ENCODE measurements at places on chromosomes 2 and 18. TPM values are rescaled to one million over a fixed set of nuclear protein-coding genes. Genes with fewer than 3 reads are reported as not detected.
A peak's percentile ranks its signal among the peaks of the same experiment; 100 is the strongest.

GRCh38 chr18:64165906-64166305, 17.0 kb upstream of the LINC00305 start:
- H3K4me1 ChIP-seq, result no peaks in the 10 kb centered on the region
- no peak overlapping the region for H3K27ac ChIP-seq
- H3K27me3 ChIP-seq, result no peaks in the 10 kb centered on the region
- no peak overlapping the region for H3K4me3 ChIP-seq
- no peaks in the 10 kb centered on the region for H3K36me3 ChIP-seq

- no peak for DNase-seq
- no peak overlapping the region for H3K27ac ChIP-seq
- no peaks in the 10 kb centered on the region for H3K27me3 ChIP-seq
- H3K4me3 ChIP-seq, result no peak overlapping the region
- H3K36me3 ChIP-seq, result no peaks in the 10 kb centered on the region
Observed at GRCh38 chr2:14363976-14364375, 268.5 kb upstream of the LRATD1 start.

DNA sequence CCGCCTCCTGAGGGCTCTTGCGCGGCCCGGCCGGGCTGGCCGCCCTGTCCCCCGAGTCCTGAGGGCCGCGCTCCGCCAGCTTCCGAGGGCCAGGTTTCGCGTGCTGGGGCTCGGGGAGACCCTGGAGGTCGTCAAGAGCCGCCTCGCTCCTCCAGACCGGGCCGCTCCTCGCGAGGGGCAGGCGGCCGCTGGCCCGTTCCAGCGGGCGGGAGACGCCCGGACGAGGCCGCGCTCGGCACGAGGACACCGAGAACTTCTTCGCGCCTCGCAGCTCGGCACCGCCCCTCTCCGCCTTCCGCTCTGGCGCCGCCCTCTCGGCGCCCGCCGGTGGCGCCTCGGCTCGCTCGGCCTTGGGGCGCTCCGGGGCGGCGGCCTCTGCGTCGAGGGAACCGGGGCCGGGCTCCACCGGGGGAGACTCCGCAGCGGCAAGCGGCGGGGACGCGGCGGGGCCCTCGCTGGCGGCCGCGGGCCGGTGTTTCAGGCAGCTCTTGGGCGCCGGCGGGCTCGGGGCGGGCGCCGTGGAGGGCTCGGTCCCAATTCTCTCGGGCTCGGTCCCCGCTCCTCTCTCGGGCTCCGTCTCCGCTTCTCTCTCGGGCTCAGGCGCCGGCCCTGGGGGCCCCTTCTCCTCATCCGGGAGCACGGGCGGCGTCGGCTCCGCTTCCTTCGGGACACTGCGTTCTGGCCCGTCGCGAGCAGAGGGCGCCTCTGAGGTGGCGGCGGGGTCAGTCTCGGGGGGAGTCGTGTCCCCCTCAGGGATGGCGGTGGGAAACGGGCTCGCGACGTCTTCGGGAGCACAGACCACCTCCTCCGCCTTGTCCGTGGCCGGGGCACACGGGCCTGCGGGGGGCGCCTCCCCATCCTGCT, 91.6 kb upstream of the MGAT4A start:
- peak overlapping the region; percentile 59 for H3K4me3 ChIP-seq
- DNase-seq, result peak; percentile 58
- H3K36me3 ChIP-seq, result peaks cover 3% of the 10 kb centered on the region
- H3K4me1 ChIP-seq, result peaks cover 25% of the 10 kb centered on the region

DNA sequence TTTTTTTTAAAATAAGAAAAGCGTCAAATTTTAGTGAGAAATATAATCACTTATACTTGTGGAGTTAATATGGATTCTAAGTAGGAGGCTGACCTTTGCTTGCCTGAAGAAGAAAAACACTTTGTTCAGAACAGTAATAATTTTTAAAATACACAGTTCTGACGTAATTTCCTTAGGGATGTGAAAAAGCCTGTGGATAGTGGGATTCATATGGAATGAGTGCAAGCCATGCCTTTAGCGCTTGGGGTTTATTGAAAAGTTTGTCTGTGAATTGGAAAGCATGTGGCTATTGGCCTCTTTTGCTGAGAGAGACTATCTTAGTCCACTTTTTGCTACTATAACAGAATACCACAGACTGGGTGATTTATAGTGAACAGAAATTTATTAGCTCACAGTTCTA, 151.3 kb downstream of the CCDC85A start:
- H3K27ac ChIP-seq, result no peak overlapping the region
- H3K4me1 ChIP-seq, result no peaks in the 10 kb centered on the region

GRCh38 chr18:76507830-76508385, 12.9 kb upstream of the ZNF516 start:
- no peak overlapping the region for H3K4me3 ChIP-seq
- H3K27ac ChIP-seq, result no peak overlapping the region
- H3K4me1 ChIP-seq, result no peaks in the 10 kb centered on the region

GRCh38 chr18:22559414-22560274, 141.9 kb upstream of the CTAGE1 start:
- H3K4me3 ChIP-seq, result no peak overlapping the region
- H3K27ac ChIP-seq, result no peak overlapping the region
- H3K27me3 ChIP-seq, result peaks cover 45% of the 10 kb centered on the region
- DNase-seq, result no peak

- no peak overlapping the region for H3K4me3 ChIP-seq
- no peak for DNase-seq
- H3K27me3 ChIP-seq, result no peaks in the 10 kb centered on the region
- H3K27ac ChIP-seq, result no peak overlapping the region
- no peaks in the 10 kb centered on the region for H3K4me1 ChIP-seq
Observed at GRCh38 chr18:476251-476664, 24.2 kb downstream of the COLEC12 start.

DNA sequence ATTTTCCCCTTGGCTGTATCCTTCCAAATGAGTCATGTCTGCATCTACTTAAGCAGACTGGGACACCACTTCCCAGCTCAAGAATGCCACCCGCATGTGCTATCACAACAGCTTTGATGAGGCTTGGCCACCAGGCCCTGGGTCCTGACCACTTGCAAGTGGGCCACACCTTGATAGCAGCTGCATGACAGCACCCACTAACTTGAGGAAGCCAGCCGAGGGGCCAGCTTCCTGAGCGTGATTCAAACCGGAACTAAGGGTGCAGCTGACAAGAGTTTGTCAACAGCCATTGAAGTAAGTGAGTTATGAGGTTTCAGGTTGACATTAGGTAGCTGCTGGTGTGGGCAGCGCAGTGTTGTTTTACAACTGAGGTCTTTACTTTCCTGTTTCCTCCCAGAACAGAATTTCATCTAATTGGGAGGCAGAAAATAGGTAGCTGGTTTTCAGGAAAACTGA, 54.4 kb downstream of the EPHA4 start:
- H3K27ac ChIP-seq, result no peak overlapping the region
- peaks cover 25% of the 10 kb centered on the region for H3K36me3 ChIP-seq
- H3K27me3 ChIP-seq, result no peaks in the 10 kb centered on the region
- peak; percentile 87 for DNase-seq

DNA sequence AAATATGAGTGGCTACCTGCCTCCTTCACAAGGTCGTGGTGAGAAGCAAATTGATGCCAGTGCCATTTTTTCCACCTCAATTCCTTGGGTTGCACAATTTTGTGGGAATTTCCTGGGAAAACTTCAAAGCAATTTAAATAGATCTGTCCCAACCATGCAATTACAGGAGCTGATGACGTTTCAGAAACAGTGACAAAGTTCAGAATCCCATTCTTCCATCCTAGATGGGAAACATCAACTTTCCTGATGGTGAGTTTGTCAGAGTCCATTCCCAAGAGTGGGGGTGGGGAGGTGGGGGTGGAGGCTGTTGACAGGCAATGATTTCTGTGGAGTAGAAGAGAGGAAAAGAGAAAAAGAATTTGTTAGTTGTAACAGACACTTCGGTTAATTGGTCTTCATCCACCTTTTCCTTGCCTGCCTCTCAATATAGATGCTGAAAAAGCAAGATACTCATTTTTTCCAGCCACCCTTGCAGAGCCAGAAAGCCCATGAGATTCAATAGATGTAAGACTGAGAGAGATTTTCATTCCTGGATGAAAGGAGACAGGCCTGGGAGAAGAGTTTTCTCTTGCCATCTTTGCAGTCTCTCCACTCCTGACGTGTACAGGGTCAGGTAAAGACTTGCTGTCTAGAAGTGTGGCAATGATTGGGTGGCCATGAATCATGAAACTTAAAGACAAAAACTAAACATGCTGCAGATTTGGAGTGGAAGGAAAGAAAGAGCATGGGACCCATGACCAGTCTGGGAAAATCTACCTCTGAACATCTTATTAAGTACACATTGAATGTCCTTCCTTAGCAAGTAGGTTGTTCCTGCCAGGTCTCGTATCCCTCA, 47.3 kb downstream of the SOCS6 start:
- no peaks in the 10 kb centered on the region for H3K4me1 ChIP-seq
- DNase-seq, result no peak
- H3K27ac ChIP-seq, result no peak overlapping the region
- H3K27me3 ChIP-seq, result no peaks in the 10 kb centered on the region
- H3K36me3 ChIP-seq, result no peaks in the 10 kb centered on the region

- no peaks in the 10 kb centered on the region for H3K36me3 ChIP-seq
- peaks cover 1% of the 10 kb centered on the region for H3K4me1 ChIP-seq
- no peak for DNase-seq
Observed at GRCh38 chr2:44668336-44668735, 273.2 kb upstream of the SIX3 start.

DNA sequence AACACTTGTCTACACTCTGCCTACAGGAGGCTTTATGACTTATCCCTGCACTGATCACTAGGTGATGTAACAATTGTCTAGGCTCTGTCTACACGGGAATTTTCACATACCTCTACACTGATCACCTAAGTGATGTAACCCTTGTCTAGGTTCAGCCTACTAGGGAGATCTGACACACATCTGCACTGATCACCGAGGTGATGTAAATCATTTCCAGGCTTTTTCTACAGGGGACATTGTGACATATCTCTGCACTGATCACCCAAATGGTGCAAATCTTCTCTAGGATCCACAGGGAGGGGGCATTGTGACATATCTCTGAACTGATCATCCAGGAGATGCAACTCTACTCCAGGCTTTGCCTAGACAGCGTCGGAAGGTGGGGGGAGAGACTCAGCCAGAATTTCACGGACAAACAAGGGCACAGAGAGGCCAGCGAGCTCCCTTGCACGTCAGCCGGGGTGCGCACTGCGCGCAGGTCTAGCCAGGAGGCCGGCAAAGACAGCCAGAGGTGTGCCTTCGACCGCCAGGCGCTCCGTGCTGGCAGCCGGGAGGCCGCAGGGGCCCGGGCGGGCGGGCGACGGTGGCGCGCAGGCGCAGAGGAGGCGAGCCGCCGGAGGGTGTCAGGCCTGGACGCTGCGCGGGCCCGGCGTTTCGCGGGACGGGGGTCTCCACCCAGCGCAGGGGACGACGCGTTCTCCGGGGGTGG, 46.9 kb upstream of the USP14 start:
- H3K4me3 ChIP-seq, result peak overlapping the region; percentile 69
- H3K4me1 ChIP-seq, result peaks cover 10% of the 10 kb centered on the region
- DNase-seq, result peak; percentile 58
- no peaks in the 10 kb centered on the region for H3K27me3 ChIP-seq
- H3K36me3 ChIP-seq, result peaks cover 2% of the 10 kb centered on the region

DNA sequence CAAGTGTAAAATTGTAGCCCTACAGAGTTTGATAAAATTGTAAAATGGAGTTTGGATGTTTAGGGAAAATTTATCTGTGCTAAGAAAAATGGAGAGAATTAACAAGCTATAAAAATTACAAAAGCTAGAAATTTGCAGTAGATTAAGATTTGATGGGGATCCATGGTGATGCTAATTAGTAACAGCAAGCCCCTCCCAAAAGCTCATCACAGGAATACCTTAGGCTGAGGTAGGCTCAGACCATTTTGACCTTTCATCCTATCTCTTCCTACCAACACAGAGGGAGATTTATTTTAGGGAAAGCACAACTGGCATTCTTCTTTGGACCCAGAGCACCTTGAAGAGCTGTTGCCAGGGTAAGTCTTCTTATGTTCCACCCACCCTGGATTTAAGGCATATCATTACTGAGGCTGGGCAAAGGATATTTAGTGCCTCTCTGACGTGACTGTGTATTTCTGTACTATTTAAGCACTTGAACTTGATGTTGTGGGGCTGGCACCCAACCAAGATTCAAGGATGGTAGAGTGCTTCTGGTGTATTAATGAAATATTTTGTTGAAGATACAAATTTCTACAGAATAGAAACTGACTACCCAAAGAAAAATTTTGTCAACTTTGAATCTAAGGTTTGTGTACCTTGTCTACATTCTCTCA, 70.8 kb upstream of the SLC39A10 start:
- no peak for DNase-seq
- peaks cover 2% of the 10 kb centered on the region for H3K36me3 ChIP-seq
- no peak overlapping the region for H3K4me3 ChIP-seq
- H3K4me1 ChIP-seq, result peaks cover 6% of the 10 kb centered on the region
- H3K27ac ChIP-seq, result no peak overlapping the region

GRCh38 chr2:176553685-176554100, 284.5 kb downstream of the MTX2 start:
- peaks cover 12% of the 10 kb centered on the region for H3K4me1 ChIP-seq
- peaks cover 48% of the 10 kb centered on the region for H3K27me3 ChIP-seq
- no peaks in the 10 kb centered on the region for H3K36me3 ChIP-seq

GRCh38 chr18:49207361-49207760, 253.1 kb downstream of the DYM start:
- H3K36me3 ChIP-seq, result peaks cover 1% of the 10 kb centered on the region
- no peak for DNase-seq
- H3K27ac ChIP-seq, result no peak overlapping the region
- no peak overlapping the region for H3K4me3 ChIP-seq

DNA sequence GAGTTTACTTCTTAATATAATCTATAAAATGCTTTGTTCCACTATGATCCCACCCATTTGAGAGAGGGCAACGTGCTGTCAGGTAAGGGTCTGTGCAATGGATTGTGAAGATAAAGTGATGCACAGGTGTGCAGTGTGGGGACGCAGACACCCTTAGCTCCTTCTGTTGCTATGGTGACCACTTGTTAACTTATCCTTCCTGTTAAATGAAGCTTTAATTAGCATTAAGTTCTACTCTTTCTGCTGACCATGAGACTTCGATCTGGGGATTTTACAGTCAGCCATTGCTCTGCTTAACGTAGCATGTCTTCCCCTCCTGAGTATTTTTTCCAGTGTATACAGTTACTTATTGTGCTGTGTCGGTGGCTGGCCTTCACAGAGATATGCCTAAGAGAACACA, 23.1 kb upstream of the ALKAL2 start:
- H3K27ac ChIP-seq, result no peak overlapping the region
- no peak for DNase-seq
- H3K27me3 ChIP-seq, result peaks cover 1% of the 10 kb centered on the region
- H3K4me1 ChIP-seq, result no peaks in the 10 kb centered on the region
- no peak overlapping the region for H3K4me3 ChIP-seq

GRCh38 chr2:163463411-163463810, 272.4 kb downstream of the FIGN start:
- no peaks in the 10 kb centered on the region for H3K27me3 ChIP-seq
- no peak overlapping the region for H3K4me3 ChIP-seq
- H3K4me1 ChIP-seq, result no peaks in the 10 kb centered on the region
- H3K27ac ChIP-seq, result no peak overlapping the region
- DNase-seq, result no peak
- no peaks in the 10 kb centered on the region for H3K36me3 ChIP-seq

- no peaks in the 10 kb centered on the region for H3K4me1 ChIP-seq
- no peak overlapping the region for H3K4me3 ChIP-seq
- no peaks in the 10 kb centered on the region for H3K36me3 ChIP-seq
- DNase-seq, result no peak
Observed at GRCh38 chr2:170475878-170476277, 239.3 kb upstream of the SP5 start.

The PROM2 gene
- total RNA-seq, result 0.08 TPM

The FAM124B gene
- 0.73 TPM for total RNA-seq

The CCDC148 gene
- total RNA-seq, result not detected

The GPR155 gene
- 38.1 TPM for total RNA-seq

The ABHD1 gene
- 0.25 TPM for total RNA-seq

The FIGN gene
- total RNA-seq, result not detected

The MYO1B gene
- 0.74 TPM for total RNA-seq

The POTEF gene
- not detected for total RNA-seq

The NOSTRIN gene
- not detected for total RNA-seq

All from activated CD4-positive, alpha-beta T cell treated with anti-CD3 and anti-CD28 coated beads, Interleukin-2, amount 10 ng/mL, durations not matched to agents 7 days and 5 days (primary cell).